ENCODE measurements at places on chromosomes 12 and 14.

- no peak for DNase-seq
Measured at GRCh38 chr14:67468378-67468730, 20.2 kb downstream of the TMEM229B start.

DNA sequence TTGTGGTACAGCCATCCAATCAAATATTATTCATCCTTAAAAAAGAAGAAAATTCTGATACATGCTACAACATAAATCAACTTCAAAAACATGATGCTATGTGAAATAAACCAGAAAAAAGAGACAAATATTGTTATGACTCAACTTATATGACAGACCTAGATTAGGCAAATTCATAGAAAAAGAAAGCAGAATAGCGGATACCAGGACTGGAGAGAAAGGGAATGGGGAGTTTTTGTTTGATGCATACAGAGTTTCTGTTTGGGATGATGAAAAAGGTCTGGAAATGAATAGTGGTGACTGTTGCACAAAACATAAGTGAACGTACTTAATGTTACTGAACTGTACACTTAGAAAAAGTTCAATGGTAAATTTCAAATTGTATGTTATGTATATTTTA lies 82.3 kb downstream of the SPPL3 start:
- DNase-seq: no peak

- DNase-seq: no peak
Measured at GRCh38 chr12:105585107-105585506, 254.6 kb downstream of the C12orf75 start.

- DNase-seq: no peak
Measured at GRCh38 chr12:117998719-117999118, 17.8 kb upstream of the RFC5 start.

DNA sequence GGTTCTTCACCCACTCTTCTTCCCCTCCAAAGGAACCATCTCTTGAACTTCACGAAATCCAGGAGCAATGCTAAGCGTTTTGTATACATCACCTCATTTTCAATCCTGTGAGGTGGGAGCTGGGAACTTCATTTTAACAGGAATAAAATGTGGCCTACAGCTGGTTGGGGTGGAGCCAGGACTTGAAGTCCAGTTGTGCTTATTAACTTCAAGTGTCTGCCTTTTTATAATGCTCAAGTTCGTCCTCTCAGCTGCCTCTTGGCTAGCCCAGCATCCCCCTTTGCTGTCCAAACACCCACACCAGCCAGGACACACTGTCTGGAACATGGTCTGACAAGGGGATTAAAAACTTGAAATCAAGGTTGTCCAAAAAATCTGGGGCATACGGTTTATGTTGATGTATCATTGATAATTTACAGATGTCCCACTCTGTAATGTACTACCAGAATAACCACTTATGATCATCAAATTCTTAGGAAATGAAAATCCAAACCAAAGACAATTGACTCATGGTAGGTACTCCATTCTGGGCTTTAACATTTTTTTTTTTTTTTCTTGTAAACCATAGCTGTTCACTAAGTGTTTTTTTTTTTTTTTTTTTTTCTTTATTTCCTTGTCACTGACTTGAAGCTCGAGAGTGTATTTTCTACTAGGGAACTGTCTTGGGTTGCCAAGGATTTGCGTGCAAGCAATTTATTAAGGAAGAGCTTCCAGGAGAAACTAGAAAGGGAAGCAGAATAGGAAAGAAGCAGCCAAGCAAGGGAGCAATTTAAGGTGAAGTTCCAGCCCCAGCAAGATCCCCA lies 252.3 kb downstream of the EFCAB11 start:
- no peak for DNase-seq

GRCh38 chr14:100864206-100864605 lies 38.3 kb downstream of the MEG3 start:
- DNase-seq: no peak

DNA sequence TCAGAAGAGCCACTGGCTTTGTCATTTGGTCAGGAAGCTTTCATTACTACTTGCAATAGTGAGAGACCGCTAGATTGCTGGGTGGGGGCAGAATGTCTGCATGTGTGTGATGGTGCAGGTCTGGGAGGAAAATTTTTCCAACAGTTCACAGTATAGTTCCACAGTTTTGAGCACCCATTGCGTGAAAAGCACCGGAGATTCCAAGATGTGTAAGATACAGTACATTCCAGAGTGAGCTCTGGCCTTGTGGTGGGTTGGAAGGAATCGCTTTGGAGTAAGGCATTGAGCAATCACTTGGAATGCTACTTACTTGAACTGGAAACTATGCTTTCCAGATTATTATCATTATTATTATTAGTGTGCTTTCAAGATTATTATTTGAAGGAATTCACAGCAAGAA lies 47.6 kb upstream of the FRMD6 start:
- DNase-seq: no peak

DNA sequence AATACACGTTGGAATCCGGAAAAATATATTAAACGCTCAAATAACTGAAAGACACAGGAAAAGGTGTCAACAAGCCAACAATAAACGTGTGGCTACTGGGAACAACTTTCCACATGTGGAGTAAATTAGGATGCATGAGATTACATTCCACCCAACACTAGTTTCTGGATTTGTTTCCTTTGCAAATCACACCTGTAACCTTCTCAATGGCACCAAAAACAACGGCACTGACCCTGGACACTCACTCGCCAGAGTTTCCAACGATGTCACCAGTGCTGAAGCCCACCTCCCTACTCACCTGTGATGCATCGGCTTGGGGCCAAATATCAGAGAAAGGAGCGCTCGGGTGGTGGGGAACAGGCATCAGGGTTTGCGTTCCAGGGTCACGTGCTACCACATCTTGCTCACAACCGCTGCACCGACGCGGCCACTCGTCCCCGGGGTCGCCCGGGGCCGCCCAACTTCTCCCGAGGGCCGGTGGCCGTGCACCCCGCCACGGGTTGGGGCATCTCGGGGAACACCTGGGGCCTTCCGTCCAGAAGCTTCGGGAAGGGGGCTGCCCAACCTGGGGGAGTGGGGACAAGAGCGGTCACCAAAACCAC lies 629 bp downstream of the PRDM4 start:
- no peak for DNase-seq

- DNase-seq: no peak
Measured at GRCh38 chr12:32089156-32089555, 17.5 kb upstream of the BICD1 start.

DNA sequence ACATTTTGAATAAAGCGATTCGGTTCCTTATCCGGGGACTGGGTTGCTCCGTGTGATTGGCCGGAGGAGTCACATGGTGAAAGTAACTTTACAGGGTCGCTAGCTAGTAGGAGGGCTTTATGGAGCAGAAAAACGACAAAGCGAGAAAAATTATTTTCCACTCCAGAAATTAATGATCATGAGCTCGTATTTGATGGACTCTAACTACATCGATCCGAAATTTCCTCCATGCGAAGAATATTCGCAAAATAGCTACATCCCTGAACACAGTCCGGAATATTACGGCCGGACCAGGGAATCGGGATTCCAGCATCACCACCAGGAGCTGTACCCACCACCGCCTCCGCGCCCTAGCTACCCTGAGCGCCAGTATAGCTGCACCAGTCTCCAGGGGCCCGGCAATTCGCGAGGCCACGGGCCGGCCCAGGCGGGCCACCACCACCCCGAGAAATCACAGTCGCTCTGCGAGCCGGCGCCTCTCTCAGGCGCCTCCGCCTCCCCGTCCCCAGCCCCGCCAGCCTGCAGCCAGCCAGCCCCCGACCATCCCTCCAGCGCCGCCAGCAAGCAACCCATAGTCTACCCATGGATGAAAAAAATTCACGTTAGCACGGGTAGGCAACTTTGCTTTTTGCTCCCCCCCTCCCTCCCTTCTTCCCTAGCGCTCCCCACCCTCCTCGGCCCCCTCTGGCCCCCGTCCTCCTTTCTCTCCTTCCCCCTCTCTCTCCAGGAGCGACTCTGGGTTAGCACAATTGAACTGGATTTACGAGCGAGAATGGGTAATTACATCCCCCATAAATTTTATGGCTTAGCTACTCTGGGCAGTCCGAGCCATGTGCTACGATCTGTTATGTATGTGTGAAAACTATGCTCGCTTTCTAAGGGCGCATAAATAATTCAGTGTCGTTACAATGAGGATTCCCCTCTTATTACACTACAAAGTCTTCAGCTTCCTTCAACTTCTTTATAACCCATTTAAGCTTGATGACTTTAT lies at the start of gene HOXC4:
Gene HOXC4 (plus strand): TSS at position 85 of the 991 bp plus-strand sequence. CDS start 88 bp downstream, at position 173.
- no peak for DNase-seq

DNA sequence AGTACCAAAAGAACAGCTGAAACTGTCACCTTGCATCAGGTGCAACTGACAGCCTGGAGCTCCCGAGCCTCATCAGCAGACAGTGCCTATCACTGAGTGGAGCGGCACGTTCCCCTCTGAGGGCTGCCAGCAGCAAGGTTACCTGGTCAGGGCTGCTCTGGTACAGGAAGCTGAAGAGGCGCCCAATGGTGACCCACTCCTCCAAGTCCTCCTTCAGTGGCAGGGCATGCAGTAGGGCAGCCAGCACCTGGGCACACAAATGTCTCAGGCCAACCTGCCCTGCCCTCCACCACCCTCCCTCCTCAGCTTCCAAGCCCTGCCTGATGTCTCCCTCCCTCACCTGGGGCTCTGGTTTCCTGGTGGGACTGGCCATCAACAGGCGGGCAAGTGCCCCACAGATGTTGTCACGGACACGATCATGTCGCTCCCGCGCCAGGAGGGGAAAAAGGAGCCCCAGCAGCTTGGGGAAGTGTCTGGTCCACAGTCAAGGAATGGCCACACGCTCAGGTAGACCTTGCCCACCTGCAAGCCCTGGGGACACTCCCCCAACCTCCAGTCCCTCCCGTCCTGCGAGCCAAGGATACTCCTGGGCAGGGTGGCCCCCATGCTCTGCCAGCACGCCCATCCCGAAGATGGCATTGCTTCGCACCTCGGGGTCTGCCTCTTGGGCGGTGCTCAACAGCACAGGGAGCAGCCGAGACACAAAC lies 7.1 kb downstream of the IPO4 start:
- DNase-seq: no peak

GRCh38 chr14:103891667-103892215 lies 36.5 kb upstream of the TDRD9 start:
- no peak for DNase-seq

GRCh38 chr14:64541261-64541971 lies 875 bp downstream of the HSPA2 start:
- no peak for DNase-seq

- DNase-seq: peak; percentile 18
Measured at GRCh38 chr14:22003461-22003860, 329.8 kb upstream of the OR4E1 start.

DNA sequence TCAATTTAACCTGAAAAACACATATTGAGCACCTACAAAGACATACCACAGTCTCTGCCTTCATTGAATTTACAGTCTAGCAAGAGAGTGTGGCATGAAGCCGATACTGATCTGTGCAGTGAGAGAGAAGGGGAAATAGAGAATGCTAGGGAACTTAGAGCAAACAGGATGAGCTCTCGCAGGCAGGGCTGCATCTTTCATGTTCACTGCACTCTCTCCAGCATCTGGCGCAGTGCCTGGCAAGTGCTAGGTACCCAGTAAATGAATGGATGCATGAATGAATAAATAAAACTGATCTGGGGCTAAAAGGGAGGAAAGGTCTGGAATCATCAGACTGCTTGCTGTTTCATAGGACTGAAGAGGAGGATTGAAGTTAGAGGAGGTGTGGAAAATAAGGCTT lies 256.5 kb upstream of the NPAS3 start:
- DNase-seq: no peak

- DNase-seq: no peak
Measured at GRCh38 chr14:74504412-74504811, 10.8 kb downstream of the ISCA2 start.

DNA sequence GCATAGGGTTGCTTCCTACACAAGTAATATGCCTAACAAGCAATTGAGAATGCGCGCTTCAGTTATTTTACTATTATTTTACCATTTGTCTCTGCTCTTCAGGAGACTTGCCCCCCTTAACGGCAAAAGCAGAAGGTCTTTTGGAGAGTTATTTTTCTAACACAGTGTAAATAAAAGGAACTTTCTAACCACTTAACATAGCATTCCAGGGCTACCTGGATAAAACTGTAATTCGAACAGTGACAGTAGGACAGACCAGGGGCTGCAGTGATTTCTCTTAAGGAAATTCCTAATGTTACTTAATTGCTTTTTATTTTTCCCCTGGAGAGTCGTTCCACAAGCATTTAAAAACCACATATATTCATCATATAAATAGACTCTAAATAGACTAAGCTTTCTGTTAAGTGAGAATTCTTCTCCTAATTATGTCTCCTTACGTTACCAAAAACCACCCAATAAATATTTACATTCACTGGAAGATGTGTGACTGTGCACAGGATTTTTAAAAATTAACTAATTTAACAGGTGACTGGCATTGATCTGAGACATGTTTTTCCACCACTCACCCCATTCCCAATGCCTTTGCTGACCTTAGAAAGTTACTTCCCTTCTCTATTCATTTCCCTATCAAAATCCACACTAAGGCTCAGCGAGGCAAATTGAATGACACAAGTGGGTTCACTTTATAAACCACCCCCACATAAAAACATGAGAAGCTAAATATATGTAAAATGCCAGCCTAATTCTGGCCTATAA lies 72.4 kb downstream of the RNF34 start:
- no peak for DNase-seq

GRCh38 chr12:78559886-78560285 lies 304.7 kb upstream of the SYT1 start:
- DNase-seq: no peak

DNA sequence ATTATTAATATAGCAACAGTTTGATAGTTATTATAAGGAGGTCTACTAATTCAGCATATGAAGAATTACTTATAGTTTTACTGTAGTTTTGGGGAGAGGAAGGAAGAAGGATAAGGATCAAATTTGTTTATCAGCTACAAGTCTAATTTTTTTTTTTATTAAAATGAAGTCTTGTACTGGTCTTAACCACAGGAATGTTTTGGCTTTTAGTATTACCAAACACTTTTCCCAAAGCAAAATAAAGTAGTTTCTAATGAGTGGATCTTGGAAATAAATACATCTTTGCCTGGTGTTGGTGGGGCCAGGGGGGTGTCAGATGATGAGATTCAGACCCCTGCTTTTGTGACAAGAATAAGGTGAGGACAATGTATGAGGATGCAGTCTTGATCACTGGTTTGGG lies 57.2 kb upstream of the ZDHHC17 start:
- DNase-seq: no peak

GRCh38 chr12:104454997-104455396 lies 1.8 kb upstream of the CHST11 start:
- no peak for DNase-seq

- no peak for DNase-seq
Measured at GRCh38 chr14:96204151-96205058, at the start of gene BDKRB2. BDKRB2 (plus strand) TSS chr14:96204839; CDS start chr14:96237108, 32,269 bp downstream.

- no peak for DNase-seq
Measured at GRCh38 chr14:68535404-68536017, 257.4 kb downstream of the ZFP36L1 start.

- DNase-seq: no peak
Measured at GRCh38 chr14:91878274-91878673, 10.9 kb upstream of the TC2N start.

- DNase-seq: peak; percentile 46
Measured at GRCh38 chr14:106564058-106564643, 1037.8 kb downstream of the TMEM121 start.

- no peak for DNase-seq
Measured at GRCh38 chr12:93060666-93061472, 131.8 kb upstream of the EEA1 start.

- no peak for DNase-seq
Measured at GRCh38 chr14:61217516-61217915, 63.6 kb downstream of the TMEM30B start.
